ENCODE measurements at places on chromosomes 12 and 14.

GRCh38 chr12:93407963-93408283, 30.2 kb downstream of the NUDT4 start:
- no peak for DNase-seq

DNA sequence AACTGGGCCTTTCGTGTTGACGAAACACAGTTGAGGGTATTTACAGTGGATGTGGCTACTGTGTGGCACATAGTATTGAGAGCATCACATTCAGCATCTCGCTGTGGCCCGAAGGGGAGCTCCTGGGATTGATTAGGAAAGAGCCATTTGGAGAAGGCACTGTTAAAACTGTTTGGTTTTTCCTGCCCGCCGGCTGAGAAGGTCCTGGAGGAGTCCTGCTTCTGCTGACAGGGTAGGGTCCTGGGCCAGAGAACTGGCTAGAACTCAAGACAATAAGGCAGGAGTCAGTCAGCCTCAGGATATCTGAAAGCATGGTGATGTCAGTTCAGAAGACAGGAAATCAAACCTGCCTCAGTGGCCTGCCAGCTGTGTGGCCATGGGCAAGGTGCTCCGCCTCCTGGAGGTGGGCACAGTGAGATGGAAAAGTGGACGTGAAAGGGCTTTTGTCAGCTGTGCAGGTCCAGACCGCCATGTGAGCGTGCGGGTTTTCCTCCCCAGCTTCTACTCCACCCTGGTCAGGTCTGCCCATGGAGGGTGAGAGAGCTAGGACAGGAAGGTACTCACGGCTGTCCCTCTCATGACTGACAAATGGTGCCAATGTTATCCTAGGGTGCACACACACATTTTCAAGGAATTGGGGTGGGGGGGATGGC, 92.3 kb downstream of the NTF3 start:
- DNase-seq, result no peak

- DNase-seq, result no peak
Measured at GRCh38 chr14:64500088-64500487, 3.5 kb downstream of the ZBTB25 start.

DNA sequence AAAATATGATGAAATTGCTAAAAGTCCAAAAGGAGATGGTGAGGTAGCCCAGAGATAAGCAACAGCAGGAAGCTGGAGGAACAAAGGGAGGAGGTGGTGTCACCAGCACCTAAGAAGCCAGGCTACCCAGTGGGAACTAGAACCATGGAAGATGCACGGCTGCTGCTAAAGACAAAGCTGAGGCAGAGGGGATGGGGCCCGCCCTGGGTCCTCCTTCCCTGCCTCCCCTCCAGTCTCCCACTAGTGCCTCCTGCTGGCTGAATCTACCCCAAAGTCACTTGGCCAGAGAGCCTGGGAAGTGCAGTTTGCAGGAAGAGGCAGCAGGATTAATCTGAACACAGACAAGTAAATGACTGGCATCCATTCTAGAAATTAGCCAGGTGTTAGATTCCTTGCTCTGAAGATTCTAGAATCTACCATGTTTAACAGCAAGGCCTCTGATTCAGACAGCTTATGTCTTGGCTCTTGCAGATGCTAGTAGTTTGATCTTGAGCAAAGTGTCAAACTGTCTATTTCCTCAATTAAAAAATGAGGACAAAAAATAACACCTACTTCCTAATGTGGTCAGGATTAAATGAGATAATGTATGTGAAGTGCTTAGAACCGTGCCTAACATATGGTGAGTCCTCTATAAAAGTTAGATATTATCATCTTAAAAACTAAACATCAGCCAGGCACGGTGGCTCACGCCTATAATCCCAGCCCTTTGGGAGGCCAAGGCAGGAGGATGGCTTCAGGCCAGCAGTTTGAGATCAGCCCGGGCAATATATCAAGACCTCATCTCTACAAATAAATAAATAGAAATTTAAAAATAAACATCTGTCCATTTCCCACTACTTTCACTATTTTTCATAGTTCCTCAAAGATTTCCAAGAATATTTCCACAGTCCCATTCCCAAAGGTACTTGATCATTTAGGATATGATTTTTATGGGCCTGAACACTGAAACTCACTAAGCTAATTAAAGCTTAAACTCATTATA, 5.8 kb upstream of the LRP10 start:
- no peak for DNase-seq

DNA sequence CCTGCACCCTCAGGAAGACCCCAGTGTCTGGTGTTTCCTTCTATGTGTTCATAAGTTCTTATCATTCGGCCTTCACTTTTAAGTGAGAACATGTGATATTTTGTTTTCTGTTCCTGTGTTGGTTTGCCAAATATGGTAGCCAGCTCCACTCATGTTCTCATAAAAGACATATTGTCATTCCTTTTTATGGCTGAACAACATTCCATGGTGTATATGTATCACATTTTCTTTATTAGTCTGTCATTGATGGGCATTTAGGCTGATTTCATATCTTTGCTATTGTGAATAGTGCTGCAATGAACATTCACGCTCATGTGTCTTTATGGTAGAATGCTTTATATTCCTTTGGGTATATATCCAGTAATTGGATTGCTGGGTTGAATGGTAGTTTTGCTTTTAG, 645.1 kb downstream of the SLC16A7 start:
- no peak for DNase-seq

DNA sequence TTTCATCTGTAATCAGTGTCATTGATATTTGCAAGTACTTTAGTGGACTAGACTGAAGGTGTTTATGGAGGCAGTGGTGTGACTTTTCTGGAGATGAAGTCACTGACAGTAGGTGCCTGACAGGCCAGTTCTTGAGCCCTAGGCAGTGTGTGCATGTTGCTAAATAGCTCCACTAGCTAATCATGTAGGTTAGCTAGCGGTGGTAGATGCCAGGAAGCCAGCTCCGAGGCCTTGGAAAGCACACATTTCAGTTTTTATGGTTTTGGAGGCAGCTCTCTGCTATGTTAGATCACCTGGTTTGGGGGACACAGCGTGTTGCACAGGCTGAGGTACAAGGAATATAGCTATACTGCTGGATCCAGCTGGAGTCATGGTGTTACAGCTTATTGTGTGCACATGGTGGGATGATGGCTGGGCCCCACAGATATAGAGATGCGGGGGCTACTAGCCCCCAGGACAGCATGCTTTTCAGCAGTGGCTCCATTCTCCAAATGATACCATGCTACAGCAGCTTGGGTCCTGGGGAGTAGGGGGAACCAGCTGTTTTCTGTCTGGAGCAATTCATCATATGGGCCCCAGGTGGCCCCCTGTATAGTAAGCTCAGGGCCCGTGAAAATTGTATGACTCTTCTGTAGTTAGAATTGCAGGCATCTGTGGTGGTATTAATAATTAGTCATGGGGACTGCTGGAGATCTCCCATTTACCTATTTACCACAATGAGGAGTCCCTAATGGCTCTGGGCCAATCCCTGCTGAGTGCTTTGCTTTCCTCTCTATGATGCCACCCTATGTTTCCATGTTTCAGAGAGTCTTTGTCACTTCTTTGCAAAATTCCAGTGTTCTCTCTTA, 367.2 kb upstream of the LMO3 start:
- no peak for DNase-seq

DNA sequence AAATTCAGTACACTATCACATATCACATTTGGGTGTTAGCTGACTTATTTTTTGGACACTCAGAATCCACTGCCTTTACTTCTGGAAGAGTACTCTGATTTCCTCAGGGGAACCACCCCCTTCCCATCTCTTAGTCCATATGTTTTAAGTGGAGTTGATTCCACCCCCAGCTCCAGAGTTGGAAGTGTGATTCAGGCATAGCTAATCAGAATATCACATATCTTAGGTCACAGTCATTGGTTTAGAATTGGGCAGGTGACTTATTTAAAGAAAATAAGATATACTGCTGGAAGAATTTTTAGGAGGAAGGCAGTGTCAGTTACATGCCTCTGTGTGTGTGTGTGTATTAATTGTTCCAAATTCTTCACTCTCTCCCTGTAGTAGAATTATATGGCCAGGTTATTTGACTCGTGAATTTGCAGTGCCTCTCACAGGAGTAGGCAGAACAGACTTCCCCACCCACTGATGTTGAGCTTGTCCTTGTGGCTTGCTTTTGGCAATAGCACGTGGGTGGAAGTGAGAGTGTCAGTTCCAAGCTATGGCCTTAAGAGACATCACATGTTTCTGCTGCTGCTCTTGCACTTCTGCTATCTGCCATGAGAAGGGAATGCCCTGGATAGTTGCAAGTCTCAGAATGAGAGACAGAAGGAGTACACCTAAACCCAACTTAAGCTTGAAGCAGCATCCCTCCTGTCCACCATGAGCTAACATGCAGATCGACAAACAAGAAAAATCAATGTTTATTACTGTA, 6.4 kb upstream of the GAS2L3 start:
- DNase-seq, result no peak

DNA sequence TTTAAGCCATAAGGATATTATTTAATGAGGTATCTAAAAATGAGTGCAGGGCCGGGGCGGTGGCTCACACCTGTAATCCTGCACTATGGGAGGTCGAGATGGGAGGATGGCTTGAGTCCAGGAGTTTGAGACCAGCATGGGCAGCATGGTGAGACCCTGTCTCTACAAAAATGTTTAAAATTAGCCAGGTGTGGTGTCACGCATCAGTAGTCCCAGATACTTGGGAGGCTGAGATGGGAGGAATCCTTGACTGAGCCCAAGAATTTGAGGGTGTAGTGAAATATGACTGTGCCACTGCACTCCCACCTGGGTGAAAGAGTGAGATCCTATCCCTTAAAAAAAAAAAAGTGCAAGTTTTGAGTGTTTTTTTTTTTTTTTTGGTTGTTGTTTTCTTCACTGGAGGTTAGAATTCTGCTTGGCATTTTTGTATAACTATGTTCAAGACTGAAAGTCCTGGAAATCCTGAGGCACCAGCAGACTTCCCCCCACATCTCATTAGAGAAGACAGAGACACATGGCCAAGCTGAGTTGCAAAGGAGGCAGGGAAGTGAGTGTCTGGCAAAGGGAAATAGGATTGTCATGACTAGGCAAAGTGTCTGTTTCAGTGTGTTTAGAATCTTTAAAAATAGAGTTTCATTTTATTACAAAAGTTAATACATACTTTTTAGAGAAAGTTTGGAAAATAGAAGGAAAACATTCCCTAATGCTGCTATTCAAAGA, 53.5 kb upstream of the DUSP6 start:
- no peak for DNase-seq

DNA sequence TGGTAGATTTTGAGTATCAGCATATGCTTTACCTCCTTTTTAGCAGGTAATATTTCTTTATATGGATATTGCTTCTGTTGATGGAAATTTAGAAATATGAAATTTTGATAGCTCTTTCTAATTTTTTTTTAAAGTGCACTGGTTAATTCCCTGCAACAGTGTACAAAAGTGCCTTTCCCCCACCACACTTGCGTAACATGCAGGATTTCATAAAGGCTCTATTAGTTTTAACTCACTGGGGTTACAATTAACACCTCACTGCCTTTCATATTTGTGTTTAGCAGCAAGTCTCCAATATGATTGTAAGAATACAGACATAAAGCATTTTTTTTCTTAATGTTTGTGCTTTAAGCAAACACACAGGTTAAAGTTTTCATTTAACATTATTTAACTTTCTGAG, 25.6 kb downstream of the MNAT1 start:
- no peak for DNase-seq

GRCh38 chr14:90626550-90626949, 189.7 kb downstream of the TTC7B start:
- DNase-seq, result no peak

DNA sequence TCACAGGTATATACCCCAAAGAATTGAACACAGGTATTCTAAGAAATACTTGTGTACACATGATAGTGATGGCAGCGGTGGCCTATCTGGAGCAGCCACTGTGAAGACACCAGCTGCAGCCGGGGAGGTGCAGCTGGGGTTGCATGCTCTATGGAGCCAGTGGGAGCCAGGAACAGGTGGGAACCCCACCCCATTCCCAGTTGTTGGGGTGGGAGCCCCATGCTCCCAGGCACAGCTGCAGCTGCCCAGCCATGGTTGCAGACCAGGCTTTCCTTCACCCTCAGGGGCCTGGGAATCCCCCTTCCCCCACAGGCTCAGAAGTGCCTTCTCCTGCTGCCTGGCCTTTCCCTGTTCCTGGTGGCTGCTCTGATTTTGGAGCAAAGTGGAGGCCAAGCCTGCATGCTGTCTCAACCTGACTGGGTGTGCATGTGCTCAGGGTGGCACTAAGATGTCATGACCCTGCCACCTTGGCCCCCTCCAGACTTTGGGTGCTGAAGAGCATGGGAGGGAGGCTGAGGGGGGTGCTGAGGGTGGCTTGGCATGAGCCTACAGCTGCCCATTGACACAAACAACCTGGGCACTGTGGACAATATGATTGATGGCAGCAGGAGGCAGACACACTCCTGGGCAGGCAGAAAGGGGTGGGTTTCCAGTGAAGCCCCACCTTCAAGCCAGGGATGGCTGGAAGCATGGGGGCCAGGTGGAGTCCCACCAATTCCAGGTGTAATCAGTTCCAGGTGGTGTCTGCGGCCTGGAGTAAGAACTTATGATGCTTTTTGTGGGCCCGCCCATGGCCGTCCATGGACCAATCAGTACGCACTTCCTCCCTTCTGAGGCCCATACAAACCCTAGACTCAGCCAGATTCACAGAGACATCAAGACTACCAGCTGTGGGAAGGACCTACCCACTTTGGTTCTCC, 234.7 kb downstream of the ADGRD1 start:
- no peak for DNase-seq

- no peak for DNase-seq
Measured at GRCh38 chr12:55659486-55660385, 23.0 kb downstream of the OR10P1 start.

- DNase-seq, result no peak
Measured at GRCh38 chr14:74886001-74886400, 4.3 kb downstream of the DLST start.

DNA sequence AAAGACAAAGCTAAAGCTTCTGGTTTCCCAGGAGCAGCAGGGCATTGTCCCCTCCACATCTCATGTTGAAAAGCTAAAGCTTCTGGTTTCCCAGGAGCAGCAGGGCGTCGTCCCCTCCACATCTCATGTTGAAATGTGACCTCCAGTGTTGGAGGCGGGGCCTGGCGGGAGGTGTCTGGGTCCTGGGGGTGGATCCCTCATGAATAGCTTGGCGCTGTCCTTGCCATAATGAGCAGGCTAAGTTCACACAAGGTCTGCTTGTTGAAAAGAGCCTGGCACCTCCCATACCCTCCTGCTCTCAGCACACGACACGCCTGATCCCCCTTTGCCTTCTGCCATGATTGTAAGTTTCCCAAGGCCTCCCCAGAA, 123.7 kb downstream of the PIWIL1 start:
- no peak for DNase-seq

DNA sequence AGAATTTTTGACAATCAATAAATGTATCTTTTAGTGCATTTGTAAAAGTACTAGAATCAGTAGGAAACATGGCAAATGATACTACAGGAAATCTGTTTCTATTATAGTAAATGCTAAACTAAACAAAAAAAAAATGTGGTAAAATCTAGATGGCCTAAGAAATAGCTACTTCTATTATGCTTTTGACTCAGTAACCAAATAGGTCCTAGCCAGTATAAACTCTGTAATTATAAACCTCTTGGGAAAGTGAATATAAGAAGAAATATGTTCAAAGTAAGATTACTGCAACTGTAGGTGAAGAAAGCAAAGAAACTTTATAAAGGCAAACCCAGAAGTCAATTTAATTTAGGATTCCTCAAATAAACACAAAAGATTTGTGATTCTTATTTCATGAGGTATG, 581.2 kb downstream of the LRFN5 start:
- no peak for DNase-seq
